ENCODE measurements at places on chromosomes 2 and 18.

DNA sequence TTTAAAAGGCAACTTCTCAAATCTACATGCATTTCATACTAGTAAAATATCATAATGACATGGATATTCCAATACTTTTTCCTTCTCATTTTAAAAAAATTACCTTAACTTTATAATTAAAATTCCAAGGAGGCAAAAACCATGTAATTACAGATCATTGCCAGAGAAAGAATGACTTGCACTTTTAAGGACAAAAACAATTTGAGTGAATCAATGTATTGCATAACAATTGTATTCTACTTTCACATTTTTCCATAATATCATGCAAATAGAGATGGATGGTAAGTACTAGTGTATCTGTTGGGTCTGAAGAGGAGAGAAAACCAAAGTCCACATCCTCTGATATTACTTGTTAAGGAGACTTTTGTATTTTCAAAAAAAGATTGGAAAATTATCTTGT lies 89.5 kb upstream of the NCK2 start:
- no peak for DNase-seq

DNA sequence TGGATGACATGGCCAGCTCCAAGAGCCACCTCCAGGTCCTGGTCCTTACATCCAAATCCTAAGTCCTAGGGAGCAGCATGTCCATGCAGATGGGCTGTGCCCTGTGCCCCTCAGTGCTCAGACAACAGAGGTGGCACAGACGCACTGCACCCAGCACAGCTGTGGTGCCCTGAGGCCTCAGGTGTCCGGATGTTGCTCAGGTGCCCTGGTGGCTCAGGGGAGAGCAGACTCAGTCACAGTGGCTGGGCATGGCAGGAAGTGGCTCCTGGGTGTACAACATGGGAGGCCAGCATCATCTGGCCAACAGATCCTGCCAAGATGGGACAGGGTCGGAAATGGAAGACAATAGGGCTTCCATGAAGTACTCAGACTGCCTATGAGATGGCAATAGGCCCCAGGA lies 50.1 kb downstream of the TIMM21 start:
- no peak for DNase-seq

- no peak for DNase-seq
These were observed 3.7 kb upstream of the SERTAD2 start for GRCh38 chr2:64657411-64657810.

DNA sequence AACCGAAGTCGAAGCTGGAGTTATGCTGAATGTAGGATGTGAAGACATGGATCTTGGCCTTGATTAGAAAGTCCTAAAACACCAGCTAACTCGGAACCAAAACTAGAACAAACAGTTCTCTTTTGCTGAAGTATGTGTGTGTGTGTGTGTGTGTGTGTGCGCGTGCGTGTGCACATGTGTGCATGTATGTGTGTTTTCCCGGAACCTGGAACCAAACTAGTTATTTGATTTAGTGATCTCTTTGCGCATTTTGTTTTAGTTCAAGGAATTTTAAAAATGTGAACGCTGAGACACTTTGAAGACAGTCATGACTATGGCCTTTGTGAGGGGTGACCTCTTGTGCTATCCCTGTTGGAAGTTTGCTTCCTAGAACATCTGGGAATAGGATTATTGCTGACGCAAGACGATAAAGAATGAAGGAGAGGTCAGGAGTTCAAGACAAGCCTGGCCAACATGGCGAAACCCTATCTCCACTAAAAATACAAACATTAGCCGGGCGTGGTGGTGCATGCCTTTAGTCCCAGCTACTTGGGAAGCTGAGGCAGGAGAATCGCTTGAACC lies 23.8 kb downstream of the FHL2 start:
- DNase-seq = no peak

GRCh38 chr2:181934694-181935093 lies 43.2 kb downstream of the ITPRID2 start:
- no peak for DNase-seq

DNA sequence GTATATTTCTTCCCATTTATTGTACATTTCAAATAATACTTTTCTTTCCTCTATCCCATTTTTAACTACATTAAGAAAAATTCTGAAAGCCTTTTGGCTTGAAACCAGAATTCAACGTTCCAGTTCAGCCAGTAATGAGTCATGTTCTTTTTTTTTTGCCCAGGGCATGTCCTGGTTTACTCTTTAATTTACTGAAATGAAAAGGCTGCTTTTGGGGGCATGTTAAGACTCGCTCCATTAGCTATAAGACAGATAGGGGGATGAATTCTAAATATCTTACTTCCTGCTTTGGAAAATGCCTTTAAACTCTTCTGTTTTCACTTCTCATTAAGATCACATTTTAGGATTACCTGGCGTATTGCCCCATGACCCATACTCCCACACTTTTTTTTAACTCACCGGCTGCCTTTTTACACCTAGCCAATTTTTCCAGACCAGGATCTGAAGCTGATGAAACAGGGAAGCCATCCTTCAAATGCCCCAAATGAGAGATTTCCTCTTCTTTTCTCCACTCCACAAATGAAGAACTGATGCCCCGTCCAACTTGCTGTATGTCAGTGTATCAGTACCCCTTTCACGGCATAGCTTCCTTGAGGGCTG lies 585 bp downstream of the ABCA12 start:
- DNase-seq = no peak

- DNase-seq = peak; percentile 49
These were observed 40.4 kb upstream of the FAM124B start for GRCh38 chr2:224442071-224442967.

Measured in Right ventricle myocardium superior (tissue), 1 donor.